ENCODE measurements at places on chromosomes 4 and X. TPM values are rescaled to one million over a fixed set of nuclear protein-coding genes. Genes with fewer than 3 reads are reported as not detected.

DNA sequence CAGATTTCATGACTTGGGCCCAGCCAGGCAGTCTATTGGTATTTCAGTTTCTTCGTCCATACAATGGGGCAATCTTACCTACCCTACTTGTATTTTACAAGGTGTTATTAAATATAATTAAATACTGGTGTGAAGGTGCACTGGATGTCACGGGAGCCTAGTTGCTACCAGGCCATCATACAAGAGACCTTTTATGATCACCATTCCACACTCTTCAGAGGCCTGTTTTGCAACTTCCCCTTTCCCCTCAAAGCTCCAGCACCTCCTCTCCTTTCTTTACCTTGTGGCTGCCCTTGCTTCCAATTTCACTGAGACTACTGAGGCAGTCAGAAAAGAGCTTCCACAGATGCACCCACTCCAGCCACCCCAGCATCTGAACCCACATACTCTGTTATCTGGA lies 93.8 kb upstream of the HELT start:
- no peak for DNase-seq

GRCh38 chr4:147965056-147965455 lies 233.2 kb downstream of the ARHGAP10 start:
- DNase-seq, result no peak

The SOX3 gene
- polyA plus RNA-seq, result 0.06 TPM

The KCNE5 gene
- polyA plus RNA-seq, result 4.2 TPM

DNA sequence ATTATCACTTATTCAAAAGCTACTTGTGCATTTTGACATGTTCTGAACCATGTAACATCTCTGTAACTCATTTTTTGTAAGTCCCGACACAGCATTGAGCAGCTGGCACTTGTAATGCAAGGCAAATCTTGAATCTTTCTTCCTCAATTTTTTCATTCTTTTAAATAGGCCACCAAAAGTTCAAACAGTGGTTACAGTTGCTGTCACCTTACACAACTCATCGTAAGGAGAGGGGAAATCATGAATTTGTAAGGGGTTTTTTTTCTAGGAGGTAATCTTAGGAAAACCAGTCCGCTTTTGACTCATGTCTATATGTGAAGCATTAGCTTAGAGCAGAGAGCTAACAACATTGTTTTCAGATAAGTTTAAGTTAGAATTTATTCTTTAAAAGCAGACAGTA lies 124.5 kb downstream of the PDLIM5 start:
- no peak for DNase-seq

DNA sequence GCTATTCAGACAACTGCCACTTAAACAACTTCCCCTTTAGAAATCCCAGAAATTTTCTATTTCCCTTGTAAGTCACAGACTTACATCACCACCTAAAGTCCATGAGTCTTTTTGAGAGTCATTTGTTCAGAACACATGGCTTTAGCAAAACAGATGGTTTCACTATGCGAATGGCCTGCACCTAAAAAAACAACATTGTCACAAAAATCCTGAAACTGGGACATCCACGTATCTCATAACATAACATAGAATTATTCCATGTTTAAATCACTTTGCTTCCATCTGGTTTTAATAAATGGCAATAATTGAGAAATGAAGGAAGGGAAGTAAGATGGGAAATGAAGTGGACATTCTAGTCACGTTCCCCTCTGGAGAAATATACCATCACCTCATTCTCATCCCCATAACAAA lies 155.3 kb upstream of the EDNRA start:
- DNase-seq, result no peak

The PRPS2 gene
- polyA plus RNA-seq, result 33.1 TPM

GRCh38 chr4:9916937-9917336 lies 104.4 kb downstream of the SLC2A9 start:
- DNase-seq, result no peak

Measured in left lung (tissue), 14 donors.